ENCODE measurements at places on chromosomes 6 and 20.

- DNase-seq: no peak
Measured at GRCh38 chr20:8002056-8002455, 17.5 kb downstream of the TMX4 start.

DNA sequence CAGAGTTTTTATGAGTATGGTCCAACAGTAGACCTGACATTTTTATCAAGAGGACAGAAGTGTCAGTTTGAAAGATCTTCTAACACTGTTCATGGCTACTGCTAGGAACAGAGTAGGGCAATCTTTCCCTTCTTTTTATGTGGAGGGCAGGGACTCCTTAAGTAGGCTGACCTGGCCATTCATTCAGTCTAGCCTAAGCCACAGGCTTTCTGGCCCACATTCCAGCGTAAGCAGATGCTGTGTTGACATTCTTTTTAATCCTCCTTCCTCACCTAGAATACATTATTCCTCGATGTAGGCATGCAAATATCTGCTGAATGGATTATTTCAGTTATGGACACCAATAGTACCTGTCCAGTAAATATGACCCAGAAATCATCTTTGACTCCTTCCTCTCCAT, 188.3 kb downstream of the ATXN1 start:
- no peak for DNase-seq

GRCh38 chr6:139887275-139887674, 512.8 kb upstream of the CITED2 start:
- DNase-seq: no peak

DNA sequence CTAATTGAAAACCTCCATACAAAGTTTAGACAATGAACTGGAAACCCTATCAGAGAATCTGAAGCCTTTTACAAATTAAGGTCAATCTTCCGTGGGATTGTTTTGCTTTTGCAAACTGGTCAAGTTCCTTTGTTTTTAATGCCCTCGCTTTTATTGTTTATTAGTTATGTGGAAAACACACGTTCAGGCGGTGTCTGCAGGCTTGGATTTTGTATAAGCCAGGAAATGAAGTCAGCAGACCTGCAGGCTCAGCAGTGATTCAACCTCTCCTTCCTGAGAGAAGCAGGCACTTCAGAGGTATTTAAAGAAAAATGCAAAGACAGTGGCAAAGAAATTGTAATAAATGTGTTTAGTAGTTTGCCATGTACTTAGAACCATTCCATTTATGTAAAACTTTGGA, 103.4 kb upstream of the PDE10A start:
- no peak for DNase-seq

DNA sequence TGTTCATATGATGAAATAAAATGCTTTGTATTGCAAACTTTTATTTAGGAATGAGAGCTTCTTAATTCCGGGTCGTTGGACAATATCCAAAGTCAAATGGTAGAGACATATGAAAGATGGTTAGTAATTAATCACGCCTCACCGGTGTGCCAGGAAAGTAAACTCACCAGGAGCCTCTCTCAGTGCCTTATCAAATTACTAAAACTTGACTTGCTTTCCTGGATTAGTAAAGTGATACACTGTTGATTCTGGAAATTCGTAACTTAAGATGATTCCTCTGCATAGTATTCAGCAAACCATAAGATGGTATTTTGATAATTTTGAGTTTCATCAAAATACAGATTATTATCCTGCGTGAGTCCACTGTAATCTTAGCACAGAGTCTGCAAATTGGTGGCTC, 115.2 kb downstream of the PAX1 start:
- no peak for DNase-seq

GRCh38 chr6:56772737-56773184, 130.1 kb upstream of the DST start:
- no peak for DNase-seq

DNA sequence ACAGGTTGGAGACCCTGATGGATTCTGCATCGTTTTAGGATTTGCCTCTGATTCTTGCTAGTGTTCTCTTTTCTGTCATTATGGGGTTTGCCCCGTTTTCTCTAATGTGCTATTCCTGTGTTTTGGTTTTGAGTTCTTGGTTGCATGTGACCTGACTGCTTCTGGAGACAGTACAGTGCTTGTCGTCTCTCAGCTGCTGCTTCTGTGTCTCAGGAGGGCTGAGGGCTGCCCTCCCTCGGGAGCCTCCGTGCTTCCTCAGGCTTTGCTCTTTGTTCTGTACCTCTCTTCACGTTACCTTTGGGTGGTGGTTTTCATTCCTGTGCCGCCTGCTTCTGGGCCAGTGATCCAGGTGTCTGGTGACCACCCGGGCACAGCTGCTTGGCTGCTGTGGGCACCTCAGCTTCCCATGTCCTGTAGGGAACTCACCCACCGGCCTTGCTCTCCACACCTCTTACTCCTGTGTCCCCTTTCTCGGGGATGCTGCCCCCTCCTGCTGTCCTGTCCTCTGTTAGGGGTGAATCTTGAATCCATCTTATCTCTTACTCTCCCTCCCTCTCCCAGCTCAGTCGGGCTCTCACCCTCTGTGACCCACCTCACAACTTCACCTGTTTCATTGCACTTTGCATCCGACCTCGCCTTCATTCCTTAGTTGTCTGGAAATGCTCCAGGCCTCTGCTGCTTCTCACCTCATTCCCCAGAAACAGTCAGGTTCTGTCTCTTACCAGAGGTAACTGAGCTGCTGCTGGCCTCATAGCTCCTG, 33.2 kb downstream of the PANK2 start:
- DNase-seq: no peak

DNA sequence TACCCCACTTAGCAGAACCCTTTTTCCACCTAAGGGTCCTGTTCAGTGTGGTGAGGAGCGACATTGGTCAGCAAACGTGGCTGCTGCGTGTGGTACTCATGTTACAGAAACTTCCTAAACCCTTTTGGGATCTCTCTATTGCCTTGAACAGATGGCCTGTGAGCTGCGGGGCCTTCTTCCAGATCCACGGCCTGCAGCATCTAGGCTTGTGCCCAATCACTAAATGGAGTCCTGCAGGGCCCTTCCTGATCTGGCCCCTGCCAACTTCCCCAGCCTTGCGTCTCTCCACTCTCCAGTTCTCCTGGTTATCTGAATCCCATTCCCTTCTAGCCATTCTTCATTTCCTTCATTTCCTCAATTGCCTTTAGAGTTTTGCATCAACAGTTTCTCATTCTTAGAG, 85.6 kb downstream of the PDE7B start:
- DNase-seq: no peak

- no peak for DNase-seq
Measured at GRCh38 chr6:111329882-111330633, 153.0 kb downstream of the REV3L start.

DNA sequence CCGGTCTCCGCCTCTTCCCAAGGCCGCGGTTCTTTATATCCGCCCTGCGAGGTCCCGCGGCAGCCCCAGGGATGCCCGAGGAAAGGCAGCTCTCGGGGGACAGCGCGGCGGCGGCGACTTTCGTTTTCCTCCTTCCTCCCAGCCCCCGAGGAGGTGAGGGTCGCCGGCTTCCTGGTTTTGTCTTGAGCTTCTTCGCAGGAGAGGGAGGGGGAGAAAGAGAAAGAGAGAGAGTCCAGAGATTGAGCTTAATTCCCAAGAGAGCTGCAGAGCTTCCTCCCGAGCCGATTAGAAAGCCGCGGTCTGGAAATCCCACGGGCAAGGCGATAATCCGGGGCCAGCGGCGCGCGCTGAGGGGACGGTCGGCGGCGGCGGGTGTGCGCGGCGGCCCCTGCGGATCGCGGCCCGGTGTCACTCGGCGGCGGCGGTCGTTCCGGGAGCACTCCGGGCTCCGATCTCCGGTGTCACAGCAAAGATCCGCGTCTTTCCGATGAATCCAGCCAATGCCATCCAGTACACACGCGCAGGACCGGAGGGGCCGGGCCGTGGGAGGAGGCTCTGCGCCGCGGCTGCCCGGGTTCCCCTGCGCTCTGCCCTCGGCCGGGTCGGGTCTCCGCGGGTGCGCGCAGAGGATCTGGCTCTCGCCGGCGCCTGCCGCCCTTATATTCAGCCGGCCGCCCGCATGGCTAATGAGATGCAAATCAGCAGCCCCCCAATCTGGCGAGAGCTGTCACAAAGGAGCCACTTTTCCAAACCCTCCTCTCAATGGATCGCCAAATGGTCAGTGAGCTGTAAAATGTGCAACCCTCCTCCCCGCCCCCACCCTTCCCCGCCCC, at the start of gene DLL1:
Gene DLL1 (minus strand): TSS at position 783 of the 833 bp plus-strand sequence. CDS start 939 bp downstream, outside the sequence.
- DNase-seq: no peak

DNA sequence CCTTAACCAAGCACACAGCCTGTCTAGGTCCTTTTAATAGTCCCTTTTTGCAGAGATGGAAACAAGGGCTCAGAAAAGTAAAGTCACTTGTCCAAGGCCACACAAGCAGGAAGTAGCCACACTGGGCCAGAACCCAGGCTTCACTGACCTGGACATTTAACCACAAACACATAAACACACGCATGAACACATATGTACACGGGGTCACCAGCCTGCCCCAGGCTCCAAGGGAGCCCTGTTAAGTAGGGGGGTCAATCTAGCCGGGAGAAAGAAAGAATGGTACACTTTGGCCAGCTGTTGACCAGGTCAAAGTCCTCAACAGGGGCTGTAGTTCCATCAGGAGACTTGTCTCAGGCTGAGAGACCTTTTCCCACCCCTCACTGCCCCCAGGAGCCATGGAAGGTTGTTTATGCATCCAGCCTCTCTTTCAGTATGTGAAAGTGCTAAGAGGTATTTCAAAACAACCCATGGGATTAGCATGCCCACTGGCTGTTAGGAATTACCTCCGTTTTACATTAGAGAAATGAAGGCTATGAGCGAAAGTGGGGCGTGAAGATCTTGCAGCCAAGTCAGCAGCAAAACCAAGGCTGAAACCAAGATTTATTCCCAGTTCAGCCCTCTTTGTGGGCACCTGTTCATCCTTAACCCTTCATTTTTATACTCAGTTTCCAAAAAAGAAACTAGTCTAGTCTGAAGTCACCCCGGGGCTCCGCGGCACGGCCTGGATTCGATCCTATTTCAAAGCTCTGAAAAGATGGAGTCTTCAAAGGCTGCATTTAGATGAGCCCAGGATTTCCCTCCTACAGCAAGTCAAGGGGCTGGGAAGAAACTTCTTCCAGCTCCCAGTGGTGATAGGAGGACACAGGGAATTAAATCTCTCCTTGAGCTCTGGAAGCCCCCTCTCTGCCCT, 9.8 kb downstream of the SDC4 start:
- DNase-seq: no peak

- DNase-seq: no peak
Measured at GRCh38 chr20:62293946-62294345, 8.9 kb upstream of the ADRM1 start.

All from stimulated activated CD8-positive, alpha-beta memory T cell treated with anti-CD3 and anti-CD28 coated beads, Interleukin-7, amount 100 ng/mL, for 1 hour (primary cell).